ENCODE measurements at places on chromosomes 12 and 14.

- DNase-seq = no peak
Measured at GRCh38 chr12:117063162-117063911, 35.9 kb downstream of the TESC start.

DNA sequence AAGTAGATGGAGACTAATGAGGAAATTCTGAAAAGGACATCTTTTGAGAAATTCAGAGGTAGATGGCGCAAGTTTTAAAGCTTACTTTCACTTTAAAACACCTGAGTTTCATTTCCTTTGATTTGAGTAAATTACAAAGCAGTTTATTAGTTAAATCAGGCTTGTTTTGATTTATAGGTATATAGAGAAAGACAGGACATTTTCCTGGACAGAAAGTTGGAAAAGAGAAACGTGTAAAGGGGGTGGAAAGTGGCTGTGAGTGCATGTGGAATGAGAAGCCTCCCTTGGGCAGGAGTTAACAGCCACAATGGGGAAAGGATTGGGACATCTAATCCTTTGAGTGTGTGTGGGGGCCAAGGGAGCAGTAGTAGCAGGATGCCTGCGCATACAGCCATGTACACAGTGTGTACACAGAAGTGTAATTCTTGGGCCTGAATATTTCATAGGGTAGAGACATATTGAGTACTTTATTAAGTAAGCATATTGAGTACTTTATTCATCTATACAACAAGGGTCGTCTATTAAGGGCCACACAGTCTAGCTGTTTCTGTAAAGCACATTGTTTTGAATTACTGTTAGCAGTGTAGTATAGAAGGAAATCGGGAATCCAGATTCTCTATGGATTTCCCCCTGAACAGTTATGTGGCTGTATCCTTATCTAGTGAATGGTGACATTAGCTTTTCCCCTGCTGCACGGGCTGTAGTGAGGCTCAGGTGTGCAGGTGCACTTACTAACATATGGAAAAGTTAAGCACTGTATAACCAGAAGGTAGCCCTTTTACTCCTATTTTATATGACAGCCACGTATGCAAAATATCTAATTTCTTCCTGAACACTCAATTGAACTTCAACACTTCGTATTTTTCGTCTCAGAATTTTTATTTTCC lies 19.1 kb downstream of the MARK3 start:
- DNase-seq = no peak

GRCh38 chr14:48435221-48435620 lies 759.8 kb upstream of the MDGA2 start:
- no peak for DNase-seq

DNA sequence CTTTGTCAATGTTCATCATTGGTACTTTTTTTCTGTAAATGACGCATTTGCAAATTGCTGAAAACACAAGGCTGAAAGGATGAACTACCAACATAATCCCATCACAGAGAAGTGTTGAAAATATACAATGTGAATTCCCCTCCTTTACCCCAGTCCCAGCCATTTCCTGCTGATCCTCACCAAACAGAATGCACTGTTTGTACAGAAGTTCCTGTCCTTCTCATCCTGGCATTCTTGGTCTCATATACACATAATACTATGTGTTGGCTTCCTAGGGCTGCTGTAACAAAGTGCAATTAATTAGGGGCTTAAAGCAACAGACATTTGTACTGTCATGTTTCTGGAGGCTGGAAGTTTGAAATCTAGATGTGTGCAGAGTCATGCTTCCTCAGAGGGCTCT lies 836.2 kb upstream of the MGAT4C start:
- no peak for DNase-seq

- no peak for DNase-seq
Measured at GRCh38 chr14:101845896-101846295, 84.4 kb downstream of the PPP2R5C start.

GRCh38 chr14:103155010-103155409 lies 31.7 kb downstream of the TNFAIP2 start:
- DNase-seq = no peak

DNA sequence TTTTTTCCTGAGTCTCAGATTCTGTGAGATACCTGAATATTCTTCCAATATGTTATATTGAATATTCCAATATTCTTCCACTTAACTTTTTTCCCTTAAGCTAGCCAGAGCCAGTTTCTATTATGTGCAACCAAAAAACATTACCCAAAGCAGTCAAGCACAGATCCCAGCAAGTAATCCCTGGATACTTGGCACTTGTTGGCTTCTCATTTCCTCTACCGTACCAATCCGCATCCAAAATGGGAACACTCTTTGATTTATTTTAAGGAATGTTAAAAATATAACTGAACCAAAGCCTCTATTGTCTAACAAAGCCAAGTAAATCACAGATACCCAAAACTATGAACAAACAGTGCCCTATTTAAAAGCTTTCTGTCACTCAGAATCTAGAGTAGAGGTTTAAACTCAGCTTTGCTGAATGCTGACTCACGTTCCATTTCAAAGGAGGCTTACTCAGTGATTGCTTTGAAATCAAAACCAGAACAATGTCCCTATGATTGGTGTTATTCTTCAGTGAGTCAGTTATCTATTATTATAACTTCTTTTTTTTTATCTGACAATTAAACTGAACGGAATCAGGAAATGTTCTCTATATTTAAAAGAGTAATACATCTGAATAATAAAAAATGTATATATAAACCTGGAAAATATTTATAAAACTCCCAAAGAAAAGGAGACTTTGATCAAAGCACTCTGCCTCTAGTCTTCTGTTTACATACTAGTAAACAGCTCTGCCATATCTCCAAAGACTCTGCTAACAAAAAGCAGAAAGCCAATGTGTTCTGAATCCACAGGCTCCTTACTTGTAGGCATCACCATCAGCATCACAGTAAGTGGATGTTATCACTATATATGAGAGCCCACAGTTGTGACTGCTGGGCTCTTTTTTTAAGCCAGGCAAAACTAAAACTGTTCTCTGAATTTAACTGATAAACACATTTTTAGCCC lies 360.8 kb downstream of the CCDC91 start:
- no peak for DNase-seq

- DNase-seq = no peak
Measured at GRCh38 chr12:6978611-6979011, 7.9 kb downstream of the EMG1 start.

GRCh38 chr14:59819446-59820088 lies 51.0 kb downstream of the RTN1 start:
- DNase-seq = no peak

GRCh38 chr14:88452231-88452630 lies 66.8 kb downstream of the SPATA7 start:
- DNase-seq = no peak

DNA sequence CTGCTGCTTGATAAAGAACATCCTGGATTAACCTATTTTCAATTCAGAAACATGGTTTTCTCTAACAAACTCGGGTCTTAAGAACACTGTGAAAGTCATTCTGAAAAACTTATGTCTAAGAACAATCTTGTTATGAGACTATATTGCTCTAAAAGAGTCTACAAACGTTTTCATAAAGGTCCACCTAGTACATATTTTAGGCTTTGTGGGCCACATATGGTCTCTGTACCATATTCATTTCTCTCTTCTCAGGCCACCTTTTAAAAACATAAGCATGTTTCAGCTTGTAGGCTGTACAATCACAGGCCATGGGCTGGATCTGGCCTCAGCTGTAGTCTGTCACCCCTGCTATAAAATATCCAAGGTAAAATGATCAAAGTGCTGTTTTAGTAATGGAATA lies 39.9 kb downstream of the PPP4R3A start:
- no peak for DNase-seq

GRCh38 chr12:18837505-18837904 lies 99.6 kb downstream of the CAPZA3 start:
- DNase-seq = no peak

GRCh38 chr12:65208964-65209654 lies 39.7 kb downstream of the LEMD3 start:
- no peak for DNase-seq

DNA sequence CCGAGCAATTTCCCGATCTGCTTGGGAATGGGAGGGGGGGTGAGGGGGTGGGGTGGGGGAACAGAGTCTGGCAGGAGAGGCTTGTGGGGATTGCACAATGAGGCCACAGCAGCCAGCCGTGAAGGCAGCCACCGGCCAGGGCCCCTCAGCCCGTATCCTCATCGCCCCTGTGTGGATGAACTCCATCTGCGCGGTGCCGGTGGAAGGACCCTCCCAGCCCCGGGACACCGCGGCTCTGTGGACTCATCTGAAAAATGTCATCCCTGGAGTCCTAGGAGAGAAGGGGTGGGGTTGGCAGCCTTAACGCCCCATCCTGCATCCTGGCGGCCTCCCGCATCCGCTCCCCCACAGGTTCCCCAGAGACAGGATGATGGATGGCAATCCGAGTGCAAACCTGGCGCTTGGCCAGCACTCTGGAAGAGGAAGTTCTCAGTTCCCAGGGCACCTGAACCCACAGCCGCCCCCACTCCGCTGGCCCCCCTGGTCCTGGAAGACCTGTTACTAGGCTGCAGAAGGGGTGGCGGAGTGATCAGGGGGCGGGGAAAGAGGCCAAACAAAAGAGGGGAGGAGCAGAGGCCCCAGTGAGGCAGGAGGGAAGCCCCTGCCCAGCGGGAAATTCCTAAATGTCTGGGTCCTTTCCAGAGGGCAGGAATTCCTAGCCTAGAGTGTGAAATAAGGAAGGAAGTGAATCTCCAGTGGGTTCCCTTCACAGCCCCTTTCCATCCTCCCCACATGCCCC lies 1.2 kb upstream of the TNFAIP2 start:
- DNase-seq = no peak

- DNase-seq = no peak
Measured at GRCh38 chr12:18383203-18383602, 121.9 kb downstream of the PIK3C2G start.

- no peak for DNase-seq
Measured at GRCh38 chr12:102300824-102301461, 103.3 kb upstream of the PMCH start.

DNA sequence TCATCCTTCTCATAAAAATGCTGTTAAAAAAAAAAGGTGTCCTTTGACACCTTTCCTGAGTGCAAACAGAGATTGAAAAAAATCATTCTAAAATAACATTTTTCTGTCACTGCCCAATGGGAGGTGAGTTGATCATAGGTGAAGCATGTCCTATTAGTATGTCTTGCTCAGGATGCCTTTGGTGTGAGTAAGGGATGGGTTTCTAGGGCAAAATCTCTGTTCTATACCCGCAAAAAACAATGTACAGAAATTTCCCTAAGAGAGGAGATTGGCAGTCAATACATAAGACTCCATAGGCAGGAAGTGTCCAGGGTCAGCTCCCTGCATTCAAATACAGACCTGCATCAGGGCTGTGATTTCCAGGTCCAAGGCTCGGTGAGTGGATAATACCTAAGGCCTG lies 195.2 kb downstream of the DAD1 start:
- no peak for DNase-seq

GRCh38 chr12:79534029-79534867 lies 156.5 kb downstream of the PAWR start:
- no peak for DNase-seq

DNA sequence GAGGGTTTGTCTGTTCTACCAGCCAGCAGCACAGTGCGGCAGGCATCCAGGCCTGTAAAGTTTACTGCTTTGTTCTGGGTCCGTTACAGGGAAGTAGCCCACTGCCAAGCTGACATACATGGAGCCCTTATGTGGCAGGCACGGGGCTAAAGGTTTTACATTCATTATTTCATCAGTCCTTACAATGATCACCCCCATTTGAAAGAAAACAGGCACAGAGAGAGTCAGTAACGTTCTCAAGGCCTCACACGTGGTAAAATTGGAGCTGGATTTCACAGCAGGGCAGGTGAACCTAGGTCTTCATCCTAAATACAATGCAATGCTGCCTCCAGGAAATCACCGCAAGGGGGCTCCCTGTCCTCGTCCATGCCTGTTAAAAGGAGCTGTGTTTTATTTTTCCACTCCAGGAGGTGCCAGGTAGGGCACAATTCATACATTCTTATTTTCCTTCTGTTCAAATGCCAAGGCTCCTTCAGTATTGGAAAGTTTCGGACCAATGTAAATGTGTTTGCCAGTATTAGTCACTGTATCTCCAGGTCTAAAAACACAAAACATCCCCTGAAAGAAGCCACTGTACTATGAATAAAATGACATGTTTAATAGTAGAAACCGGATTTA lies 172.2 kb upstream of the GZMB start:
- no peak for DNase-seq

DNA sequence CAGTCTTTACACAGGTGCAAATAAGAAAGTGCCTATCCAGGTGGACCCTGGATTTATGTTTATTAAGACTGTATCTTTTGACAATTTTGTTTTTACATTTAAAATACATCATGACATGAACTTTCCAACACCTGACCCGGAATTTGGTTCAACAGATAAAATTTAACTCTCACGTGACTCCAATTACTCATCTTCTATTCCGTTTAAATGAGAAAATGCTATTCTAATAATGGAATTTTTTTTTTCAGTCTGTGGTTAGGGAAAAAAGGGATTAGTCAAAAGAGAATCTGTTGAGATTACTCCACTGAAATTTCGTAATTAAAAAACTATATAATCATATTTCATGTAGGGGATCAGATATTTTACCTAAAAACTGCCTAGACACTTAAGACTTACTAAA lies 11.1 kb downstream of the VPS37B start:
- DNase-seq = no peak

- DNase-seq = no peak
Measured at GRCh38 chr12:24977060-24977459, 28.2 kb upstream of the BCAT1 start.

GRCh38 chr12:116924558-116925453 lies 14.1 kb downstream of the FBXW8 start:
- DNase-seq = no peak

GRCh38 chr12:29191267-29191850 lies 42.3 kb downstream of the FAR2 start:
- DNase-seq = no peak

DNA sequence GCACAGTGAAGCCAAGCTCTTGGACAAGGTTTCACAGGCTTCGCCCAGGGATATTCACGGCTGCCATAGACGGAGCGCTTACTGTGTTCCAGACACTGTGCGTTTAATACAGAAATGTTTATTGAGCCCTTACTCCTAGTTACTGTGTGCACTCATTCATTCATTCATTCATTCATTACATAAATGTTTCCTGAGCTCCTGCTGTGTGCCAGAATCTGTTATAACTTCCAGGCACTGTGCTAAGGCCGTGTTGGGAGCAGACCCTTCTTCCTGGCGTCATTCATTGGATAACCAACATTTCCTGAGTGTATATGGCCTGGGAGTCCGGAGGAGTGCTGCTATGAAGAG lies 760 bp upstream of the MED13L start:
- DNase-seq = no peak

GRCh38 chr12:9707864-9708808 lies 24.8 kb downstream of the CLECL1 start:
- no peak for DNase-seq

DNA sequence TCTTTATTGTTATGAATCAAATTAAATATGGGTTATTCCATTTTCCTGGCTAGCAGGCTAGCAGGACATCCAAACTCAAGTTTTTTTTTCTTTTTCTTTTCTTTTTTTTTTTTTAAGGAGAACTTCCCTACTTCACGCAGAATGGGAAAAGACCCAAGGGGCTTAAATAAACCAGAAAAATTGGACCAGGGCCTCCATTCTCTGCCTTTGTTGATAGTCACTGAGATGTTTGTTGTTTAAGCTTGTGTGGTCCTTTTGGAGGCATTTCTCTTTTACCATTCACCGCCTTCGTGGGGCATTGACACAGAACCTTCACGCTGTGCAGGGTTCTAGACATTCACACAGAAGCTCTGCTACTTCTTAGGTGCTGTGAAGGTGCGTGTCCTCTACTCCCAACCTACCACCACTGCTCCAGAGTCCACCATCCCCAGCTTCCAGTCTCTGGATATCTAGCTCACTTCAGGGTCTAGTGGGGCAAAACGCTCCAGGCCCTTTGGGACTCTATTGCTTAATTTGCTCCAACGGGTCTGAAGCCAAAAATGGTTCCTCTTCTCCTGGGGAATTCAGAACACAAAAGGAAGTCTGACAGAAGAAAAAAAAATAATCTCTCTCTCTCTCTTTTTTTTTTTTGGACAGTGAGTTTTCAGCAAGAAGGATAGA lies 301.3 kb downstream of the AEBP2 start:
- no peak for DNase-seq
